ENCODE measurements at places on chromosomes 4 and X.

- no peak for DNase-seq
Measured at GRCh38 chr4:53009824-53010223, 147.7 kb downstream of the RASL11B start.

DNA sequence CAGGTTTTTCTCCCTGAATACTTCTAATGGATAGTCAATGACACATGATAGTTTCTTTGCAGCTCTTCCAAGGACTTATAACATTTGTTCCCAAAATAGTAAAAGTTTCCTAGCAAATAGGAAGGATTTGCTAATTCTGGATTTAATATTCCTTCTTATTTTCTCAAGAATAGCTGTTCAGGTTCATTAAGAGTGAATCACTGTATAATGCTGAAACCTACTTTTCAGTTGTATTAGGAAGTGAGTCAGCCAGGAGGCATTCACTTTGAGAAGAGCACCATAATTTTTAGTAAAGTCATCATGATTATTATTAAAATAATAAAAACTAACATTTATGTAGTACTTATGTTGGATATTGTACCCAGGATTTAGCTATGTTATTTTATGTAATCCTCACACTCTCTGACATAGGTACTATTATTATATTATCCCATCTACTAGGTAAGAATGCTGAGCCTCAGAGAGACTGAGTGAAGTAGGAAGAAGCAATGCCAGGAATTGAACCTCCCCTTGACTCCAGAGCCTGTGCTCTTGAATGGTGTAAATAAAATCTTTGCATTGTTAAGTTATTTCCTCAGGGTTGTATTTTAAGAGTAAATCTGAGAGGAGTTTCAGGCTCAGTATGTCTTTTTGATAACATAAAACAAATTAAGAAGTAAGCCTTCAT is 114.8 kb downstream of the REELD1 start:
- no peak for DNase-seq

- DNase-seq: no peak
Measured at GRCh38 chr4:126748736-126749135, 884.0 kb upstream of the INTU start.

GRCh38 chr4:76951672-76952010 is 2.1 kb downstream of the SEPTIN11 start:
- DNase-seq: no peak

DNA sequence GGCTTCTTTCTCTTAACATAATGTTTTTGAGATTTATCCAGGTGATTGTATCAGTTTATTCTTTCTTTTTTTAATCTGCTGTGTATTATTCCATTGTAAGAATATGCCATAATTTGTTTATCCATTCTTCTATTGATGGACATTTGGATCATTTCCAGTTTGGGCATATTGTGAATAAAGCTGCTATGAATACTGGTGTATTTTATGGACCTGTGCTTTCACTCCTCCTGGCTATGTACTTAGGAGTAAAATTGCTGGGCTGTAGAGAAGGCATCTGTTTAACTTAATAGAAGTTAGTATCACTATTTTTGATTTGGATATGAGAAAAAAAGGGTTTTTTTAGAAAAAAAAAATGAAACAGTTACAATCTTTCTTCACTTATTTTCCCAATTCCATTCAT is 50.0 kb upstream of the FAM9C start:
- no peak for DNase-seq

- DNase-seq: no peak
Measured at GRCh38 chrX:108199691-108200090, 108.1 kb downstream of the ATG4A start.

DNA sequence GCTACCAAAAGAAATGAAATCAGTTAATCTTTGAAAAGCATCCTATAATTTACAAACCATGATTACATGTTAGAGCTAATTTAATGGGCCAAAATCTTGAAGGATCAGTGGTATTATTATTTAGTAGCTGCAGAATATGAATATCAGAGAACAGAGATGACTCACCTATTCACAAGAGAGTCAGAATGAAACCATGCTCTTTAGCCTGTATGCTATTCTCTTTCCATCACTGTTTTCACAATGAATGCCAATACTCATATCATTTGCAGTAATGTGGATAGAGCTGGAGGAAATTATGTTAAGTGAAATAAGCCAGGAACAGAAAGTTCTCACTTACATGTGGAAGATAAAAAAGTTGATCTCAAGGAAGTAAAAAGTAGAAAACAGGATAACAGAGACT is 414.1 kb downstream of the CENPC start:
- DNase-seq: no peak

- DNase-seq: no peak
Measured at GRCh38 chrX:32995427-32995826, 215.9 kb downstream of the DMD start.

GRCh38 chr4:85953651-85954018 is 406.2 kb downstream of the MAPK10 start:
- DNase-seq: no peak

DNA sequence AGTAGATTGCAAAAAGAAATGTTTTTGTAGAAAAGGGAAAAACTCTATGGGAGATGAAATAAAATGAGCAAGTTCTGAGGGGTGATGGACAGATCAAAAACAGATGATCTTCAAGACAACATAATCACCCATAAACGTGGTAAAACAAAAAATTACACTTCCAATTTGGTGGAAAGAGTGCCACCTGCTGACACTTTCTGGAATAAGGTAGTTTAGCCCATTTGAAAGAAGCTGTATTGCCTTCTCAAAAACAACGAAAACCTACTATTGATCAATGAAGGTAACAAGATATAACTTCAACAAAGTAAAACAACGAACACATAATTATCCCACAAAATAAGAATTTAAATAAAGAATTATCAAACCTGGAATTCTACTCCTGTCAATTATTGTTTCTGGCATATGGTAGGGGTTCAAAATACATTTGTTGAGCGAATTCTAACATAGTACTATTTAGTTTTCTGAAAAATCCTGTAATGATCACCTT is 2.5 kb downstream of the COQ2 start:
- peak; percentile 37 for DNase-seq

Data from activated CD4-positive, CD25-positive, alpha-beta regulatory T cell treated with anti-CD3 and anti-CD28 coated beads, Interleukin-2, amount 50 U/mL, for 72 hours (primary cell).